ENCODE measurements at places on chromosomes 13 and 19.

DNA sequence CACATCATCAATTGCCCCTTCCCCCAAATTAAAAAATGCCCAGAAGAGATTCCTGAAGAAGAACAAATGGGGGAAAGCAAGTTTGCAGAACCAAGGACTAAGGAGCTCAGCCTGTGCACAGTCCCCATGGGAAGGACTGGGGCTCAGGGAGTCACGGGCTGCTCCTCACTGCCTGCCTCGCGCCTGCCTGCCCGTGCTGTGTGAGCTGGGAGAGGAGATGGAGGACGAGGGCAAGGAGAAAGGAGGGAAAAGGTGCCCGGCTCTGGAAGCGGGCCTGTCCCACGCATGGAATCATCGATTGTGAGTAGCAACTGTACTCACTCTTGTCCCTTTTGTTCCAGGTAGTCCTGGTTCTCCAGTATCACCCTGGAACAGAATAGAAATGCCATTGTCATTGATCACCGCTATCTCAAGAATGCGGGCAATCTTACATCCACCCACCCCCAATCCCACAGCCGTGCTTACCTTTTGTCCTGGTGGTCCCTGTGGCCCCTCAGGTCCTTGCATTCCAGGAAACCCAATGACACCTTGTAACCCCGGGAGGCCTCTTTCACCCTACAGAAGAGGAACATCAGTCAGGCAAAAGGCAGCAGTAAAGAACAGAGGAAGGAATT is 93.4 kb downstream of the COL4A1 start:
- DNase-seq: no peak

DNA sequence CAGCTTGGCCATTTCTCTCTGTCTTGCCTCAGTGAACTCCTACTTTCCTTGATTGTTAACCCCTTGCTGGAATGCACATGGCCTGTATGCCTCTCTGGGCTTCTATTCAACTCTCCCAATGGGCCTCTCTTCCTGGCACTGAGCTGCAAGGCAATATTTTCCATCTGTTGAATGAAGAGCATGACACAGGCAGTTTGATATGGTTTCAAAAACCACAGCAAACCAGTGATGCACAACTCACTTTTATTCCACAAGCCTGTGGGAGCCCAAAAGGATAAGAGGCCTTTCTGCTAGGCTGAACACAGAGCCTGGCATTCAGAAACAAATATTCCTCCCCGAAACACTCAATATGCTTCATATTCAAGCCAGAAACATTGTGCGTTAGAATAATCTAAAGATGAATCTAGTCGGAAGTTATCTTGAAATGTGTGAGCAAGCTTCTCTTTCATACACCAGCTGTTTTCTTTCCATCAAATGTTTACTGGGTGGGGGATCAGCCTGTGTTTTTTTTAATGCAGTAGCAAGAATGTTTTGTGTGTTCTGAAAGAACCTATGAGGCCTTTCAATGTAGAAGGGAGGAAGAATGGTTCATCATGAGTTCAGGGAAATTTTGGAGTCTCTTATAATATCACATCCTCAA is 443.1 kb upstream of the SPRY2 start:
- DNase-seq: no peak

DNA sequence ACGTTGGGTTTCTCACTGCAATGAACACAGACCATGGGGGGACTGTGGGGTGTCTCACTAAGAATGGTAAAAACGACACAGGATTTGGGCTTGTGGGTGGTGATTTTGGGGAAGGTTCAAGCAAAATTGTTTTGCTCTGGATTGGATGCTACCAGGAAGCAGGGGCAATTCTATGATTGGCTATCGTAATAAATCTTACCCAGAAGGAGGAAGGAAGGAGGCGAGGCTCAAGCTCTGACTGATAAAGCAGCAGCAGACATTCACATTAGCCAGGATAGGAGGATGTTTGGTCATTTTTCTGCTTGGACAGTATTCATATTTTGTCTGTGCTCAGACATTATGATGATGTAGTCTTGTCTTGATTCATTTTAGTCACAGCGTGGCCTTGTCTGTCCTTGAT is 1.5 kb downstream of the ZNF576 start:
- DNase-seq: no peak

DNA sequence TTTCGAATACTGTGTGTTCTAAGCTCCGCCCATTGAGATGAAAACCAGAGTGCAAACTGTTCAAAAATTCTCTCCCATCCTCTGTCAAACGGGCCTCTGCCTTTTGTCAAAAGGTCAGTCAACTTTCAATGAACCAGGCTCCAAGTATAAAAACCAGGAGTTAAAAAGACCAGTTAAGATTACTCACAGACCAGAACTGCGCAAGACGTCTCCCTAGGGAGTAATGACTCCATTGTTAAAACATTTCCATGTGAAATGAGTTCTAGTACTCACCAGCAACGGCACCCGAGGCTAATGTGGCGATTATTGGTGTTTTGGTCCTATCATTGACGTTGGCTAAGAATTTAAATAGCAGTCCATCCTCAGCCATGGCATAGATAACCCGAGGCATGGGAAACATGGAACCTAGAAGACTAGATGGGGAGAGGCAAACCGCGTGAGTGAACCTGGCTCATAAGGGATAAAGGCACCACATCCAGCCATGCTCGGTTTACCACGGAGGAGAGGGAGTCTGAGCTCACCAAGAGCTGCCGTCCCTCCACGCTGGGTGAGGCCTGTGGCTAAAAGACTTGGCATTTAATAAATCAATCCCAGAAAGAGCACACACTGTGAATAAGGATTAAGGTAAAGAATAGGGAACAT is 73.3 kb downstream of the SLC7A1 start:
- DNase-seq: no peak

GRCh38 chr13:45055902-45056648 is 64.2 kb upstream of the GTF2F2 start:
- DNase-seq: no peak

GRCh38 chr19:7288977-7289376 is 5.2 kb downstream of the INSR start:
- DNase-seq: no peak

DNA sequence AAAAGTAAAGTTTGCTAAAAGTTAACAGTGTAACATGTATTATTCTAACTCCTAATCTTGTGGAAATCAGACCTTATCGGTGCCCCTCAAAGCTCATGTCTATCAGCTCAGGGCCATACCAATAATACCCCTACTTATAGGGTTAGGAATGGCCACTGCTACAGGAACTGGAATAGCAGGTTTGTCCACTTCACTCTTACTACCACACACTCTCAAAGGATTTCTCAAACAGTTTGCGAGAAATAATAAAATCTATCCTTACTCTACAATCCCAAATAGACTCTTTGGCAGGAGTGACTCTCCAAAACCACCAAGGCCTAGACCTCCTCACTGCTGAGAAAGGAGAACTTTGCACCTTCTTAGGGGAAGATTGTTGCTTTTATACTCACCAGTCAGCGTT is 1677.7 kb downstream of the OLFM4 start:
- DNase-seq: no peak
